Fibroblast of upper back skin (primary cell): ENCODE measurements at places on chromosomes 3 and 15.

DNA sequence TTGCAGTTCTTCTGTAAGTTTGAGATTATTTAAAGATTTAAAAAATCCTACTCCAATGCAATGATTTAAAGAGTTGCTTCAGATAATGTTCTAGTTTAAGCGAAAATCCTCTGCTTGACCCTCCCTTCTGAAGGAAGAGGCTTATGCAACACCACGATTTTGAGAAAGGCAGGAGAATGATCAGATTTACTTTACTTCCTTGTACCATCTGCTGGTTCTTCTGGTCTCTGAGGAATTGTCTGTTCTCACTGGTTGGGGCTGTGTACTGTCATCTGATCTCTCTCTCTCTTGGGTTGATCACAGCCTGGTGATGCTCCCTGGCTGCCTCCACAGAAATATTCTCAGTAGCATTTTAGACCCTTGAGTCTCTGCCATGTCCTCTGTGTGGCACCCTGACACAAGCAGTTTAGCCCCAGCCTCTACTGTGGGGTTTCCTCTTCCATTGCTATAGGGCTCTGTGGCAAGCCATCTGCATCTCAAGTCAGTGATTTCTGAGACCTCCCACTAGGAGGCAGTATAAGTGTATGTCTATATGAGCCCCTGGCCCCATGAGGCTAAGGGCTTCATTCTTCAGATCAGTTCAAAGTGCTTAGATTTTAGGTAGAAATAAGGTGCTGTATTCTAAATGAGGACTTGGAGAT, 50.8 kb upstream of the PLAAT1 start:
- DNase-seq, result no peak

DNA sequence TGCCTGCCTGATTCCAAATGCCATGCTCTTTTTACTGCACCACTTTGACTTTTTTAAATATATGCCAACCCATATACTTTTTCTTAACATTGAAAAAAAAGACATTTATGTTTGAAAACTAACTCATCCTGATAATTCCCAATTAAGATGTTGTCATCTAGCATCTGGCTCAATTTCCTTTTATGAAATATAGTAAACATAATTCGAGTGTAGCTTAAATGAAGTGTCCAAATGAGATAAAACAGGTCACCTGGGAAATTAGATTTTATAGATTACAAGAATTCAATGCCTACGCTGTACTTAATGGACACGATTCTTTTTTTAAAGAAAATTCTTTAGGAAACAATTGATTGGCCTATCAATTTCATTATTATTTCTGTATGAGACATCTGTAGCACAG, 2.8 kb downstream of the MDFIC2 start:
- no peak for DNase-seq

GRCh38 chr3:16978921-16979271, 94.1 kb downstream of the PLCL2 start:
- DNase-seq, result no peak

GRCh38 chr3:160314995-160315394, 84.0 kb downstream of the IFT80 start:
- DNase-seq, result no peak

GRCh38 chr3:40925231-40925630, 274.1 kb upstream of the CTNNB1 start:
- DNase-seq, result no peak

- DNase-seq, result no peak
These were observed 174.8 kb upstream of the BCL6 start for GRCh38 chr3:187920030-187920429.

DNA sequence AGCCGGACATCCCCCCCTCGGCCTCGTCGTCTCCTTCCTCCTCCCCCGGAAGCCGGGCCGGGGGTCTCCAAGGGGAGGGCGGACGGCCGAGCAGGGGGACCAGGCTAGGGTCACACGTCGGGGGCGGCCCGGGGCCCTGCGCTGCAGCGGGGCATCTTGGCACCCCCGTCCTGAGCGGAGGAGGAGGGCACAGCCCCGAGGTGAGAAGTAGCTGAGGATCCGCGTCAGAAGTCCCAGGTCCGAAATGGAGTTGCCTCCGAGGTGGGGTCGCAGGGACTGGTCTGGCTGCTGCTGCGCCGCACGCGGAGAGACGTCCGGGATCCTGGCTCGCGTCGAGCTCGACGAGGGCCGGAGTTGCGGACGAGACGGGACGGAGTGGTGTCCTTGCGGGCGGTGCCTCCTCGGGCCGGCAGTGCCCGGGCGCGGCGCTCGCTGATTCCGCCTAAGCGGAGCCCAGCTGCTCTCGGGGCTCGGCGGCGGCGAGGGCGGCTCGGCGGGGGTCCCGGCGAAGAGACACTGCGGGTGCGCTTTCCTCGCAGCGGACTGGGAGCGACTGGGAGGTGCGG, at the start of gene ADCY5:
Gene ADCY5 (minus strand): TSS at position 555 of the 566 bp plus-strand sequence. CDS start 545 bp downstream, at position 10.
- DNase-seq, result no peak

DNA sequence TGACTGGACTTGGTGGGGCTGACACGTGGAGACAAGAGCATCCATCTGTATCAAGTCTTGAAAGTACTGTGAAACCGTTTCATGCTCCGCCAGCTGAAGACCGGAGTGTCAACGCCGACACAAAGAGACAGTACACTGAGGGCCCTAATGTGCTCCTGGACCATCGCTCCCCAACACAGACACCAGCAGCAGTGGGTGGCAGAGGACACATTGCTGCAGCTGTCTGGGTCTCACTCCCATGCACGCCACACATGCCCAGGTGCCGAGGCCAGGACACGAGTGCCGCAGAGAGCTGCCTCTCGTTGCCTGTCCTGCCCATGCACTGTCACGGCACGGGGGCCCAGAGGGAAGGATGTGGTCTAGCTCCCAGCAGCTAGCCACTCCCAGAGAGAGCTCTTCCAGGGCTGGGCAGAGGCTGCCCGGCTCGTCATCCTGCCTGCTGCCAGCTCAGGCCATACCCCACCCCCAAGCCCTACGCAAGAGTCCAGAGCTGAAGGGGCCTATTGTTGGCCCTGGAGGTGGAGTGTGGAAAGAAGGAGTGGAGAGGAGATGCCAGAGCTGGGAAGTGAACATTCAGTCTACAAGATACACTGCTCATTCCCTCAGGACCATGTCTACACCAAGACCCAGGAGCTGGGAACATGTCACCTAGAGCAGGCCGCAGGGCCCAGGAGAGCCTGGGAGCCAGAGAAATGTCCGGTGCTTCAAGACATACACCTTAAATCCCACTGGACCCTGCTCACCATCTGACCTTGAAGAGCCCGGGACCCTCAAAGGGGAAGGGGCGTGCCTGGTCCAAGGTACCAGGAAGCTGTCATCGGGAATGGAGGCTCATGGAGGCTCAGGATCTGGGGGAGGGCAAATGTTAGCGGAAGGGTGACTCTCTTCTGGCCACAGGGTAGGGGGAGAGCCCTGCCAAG, 7.7 kb downstream of the TNK2 start:
- DNase-seq, result no peak

DNA sequence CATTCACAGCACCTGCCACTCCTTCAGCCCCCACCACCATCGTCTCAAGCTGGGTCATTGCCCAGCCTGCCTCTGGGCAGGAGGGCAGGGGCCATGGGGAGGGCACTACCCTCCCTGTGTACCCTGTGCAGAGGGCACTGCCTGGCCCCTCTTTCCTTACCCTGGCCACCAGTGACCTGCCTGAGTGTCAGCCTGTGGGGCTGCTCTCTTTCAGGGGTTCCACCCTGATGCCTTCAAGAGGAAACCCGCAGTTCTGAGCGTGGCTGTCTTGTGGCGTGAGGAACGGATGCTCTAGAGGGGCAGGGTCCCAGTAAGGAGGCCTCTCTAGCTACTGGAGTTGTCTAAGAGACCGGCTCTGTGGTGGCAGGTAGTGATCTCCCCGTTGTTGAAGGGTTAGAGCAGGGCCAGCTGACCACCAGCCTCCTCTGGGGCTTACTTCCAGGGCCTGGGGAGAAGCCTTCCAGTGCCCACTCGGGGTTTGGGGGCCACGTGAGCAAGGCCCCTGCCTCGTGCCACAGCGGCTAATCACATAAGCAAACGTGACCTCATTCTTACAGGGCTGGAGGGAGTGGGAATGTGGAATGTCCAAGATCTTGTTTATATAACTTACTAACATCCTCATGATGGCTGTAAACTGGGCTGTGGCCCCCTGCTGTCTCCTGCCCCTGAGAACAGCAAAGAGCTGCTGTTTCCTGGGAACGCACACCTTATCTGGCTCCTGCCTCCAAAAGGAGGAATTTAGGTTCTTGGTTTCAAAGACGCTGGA, 31.4 kb upstream of the SEC13 start:
- peak; percentile 66 for DNase-seq

DNA sequence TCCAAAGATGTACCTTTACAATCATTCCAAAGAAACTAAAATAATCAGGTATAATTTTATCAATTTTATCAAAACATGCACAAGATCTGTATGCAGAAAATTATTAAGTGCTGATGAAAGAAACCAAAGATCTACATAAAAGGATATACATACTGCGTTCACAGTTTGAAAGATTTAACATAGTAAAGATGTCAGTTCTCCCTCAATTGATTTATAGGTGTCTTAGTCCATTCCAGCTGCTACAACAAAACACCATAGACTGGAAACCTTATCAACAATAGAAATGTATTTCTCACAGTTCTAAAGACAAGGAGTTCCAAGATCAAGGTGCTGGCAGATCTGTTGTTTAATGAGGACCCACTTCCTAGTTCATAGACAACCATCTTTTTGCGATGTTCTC, 189.0 kb upstream of the CCDC54 start:
- DNase-seq, result no peak

- DNase-seq, result no peak
These were observed 190.8 kb downstream of the CBLB start for GRCh38 chr3:105678017-105678416.

GRCh38 chr3:48088056-48088748, 72.0 kb upstream of the MAP4 start:
- peak; percentile 39 for DNase-seq

GRCh38 chr3:146195030-146195429, 34.0 kb upstream of the PLOD2 start:
- no peak for DNase-seq

GRCh38 chr3:116270056-116270455, 175.2 kb downstream of the LSAMP start:
- DNase-seq, result no peak

DNA sequence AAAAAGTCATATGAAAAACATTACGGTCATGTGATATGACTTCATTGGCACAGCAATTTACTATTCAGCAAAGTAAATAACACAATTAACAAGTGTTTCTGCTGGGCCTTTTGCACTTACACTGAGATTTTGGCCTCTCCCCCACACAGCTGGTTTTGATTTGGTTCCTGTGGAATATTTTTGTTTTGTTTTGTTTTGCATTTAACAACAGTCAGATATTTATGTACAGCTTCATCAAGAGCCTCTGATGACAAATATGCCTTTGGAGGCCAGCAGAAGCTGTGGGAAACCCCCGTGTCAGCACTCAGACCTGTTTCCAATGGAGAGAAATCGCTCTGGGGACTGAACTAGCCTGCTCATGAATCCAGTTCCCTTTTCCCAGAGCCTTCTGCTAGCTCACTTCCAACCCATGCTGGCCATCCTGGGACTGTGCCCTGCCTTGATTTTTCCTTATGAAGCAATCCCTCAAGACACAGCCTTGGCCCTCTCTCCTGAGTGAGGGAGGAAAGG, 161.9 kb downstream of the ATG7 start:
- peak; percentile 63 for DNase-seq

GRCh38 chr3:193795062-193795690, 202.2 kb downstream of the OPA1 start:
- DNase-seq, result peak; percentile 59

DNA sequence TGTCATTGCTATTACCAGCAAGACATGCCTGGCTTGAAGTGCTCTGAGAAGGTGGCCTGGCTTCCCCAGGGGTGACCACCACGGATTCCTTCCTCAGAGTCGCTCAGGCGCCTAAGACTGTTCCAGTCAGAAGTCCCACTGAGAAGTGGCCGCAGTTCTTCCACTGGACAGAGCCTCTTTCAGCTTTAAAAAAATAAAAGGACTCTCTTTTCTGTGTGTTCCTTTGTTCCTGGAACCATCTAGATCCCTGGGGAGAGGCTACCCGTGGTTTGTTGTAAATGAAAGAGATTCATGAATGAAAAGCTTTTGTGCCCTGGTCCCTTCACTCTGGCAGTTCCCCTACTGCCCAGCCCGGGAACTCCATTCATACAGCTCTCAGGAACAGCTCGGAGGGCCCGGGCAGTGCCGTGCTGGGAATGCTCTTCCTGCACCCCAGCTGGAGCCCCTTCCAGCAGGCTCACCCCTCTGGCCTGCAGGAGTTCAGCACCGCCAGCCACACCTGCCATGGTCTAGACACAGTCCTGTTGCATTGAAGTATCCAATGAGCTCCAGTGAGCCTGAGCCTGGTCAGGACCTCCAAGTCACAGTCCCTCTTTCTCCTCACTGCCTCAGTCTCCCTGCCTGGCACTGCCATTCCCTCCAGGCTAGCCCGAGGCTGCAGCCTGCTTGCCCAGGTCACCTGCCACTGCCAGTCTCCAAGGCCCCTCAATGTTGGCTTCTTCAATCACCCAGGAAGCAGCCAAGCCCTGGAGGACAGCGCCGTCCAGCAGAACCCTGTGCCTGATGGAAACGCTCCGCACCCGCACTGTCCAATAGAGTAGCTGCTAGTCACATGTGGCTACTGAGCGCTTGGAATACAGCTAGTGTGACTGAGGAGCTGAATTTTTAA, 75.4 kb downstream of the XXYLT1 start:
- no peak for DNase-seq

DNA sequence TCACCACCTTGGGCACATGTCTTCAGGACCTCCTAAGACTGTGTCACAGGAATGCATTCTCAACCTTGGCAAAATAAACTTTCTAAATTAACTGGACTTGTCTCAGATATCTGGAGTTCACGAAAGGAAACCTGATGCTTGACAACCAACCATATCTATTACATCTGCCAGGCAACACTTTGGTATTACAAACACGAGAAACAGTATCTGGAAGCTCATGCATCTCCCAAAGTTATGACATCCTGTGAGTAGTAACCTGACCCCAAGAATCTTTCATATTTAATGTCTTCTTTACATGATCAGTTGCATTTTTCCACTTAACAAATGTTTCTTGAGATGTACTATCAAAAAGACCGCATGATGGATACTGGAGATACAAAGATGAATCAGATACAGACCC, 465.3 kb upstream of the AGTR1 start:
- DNase-seq, result no peak

DNA sequence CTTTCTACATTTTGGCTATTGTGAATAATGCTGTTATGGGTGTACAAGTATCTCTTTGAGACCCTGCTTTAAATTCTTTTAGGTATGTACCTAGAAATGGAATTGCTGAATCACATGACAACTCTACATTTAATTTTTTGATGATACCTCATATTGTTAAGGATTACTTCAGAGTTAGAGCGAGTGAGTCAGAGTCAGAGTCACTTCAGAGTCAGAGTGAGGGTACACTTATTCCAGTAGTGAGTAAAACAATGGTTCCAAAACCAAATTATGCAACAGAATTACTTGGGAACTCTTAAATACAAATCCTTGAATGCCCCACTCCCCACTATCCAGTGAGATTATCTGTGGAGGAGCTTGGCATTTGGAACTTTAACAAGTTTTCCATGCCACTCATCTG, 50.3 kb upstream of the SNRK start:
- DNase-seq, result no peak

- DNase-seq, result peak; percentile 32
These were observed 60.5 kb upstream of the MME start for GRCh38 chr3:155019575-155019974.

GRCh38 chr3:156817646-156818272, 8.4 kb upstream of the LEKR1 start:
- DNase-seq, result no peak

- DNase-seq, result peak; percentile 97
These were observed 848.6 kb downstream of the ROBO1 start for GRCh38 chr3:78919021-78919755.
